ENCODE measurements at places on chromosomes 5 and 9.
A peak's percentile ranks its signal among the peaks of the same experiment; 100 is the strongest.

DNA sequence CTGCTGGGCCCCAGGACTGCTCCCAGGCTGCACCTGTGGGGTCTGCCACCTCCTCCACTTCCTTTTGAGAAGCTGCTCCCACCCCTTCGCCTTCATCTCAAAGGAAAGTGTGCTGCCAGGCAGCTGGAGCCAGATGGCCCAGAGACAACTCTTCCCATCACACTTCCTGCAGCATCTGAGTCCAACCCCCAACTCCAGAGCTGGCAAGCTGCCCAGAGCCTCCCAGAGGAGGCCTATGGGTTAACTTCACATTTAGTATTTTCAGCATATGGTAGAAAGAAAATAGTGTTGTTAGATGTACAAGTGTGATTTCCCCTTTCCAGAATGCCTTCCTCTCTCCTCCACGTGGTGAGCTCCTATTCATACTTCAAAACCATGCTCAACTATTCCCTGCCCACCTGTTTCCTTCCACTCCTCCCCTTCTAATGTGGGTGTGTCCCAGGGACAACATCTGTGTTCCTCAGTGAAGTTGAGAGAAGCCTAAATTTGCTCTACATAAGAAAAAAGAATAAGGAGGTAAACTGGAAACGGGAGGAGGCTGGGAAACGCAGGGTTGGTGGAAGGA lies 38.6 kb upstream of the KCNMB1 start:
- no peak for DNase-seq

DNA sequence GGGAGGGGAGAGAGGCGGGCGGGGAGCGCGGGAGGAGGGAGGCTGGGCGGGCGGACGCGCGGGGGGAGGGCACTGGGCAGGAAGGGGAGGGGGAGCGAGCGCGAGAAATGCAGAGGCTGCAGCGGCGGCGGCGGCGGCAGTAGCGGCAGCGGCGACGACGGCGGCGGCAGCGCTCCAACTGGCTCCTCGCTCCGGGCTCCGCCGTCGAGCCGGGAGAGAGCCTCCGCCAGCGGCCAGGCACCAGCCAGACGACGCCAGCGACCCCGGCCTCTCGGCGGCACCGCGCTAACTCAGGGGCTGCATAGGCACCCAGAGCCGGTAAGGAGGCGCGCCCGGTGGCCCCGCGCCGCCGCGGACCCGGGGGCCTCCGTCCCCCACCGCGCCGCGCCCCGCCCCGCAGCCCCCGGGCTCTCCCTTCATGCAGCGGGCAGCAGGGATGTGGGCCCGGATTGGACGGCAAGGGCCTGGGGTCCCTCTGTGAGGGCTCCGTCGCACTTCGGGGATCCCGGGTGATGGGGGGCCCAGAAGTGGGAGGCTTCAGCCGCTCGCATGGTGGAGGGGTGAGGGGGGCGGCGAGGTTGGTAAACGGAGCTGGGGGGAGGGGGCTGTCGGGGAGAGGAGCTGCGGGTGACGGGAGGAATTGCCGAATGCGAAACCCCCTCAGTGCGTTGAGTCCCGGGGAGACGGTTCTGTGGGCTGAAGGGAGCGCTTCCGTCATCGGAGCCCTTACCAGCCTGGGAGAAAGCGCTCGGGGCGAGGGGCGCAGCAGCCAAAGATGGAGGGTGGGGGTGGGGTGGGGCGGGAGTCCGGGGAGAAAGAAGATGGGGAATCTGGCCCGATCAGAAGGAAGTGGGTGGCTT lies at the start of gene BASP1:
TSS of gene BASP1 (plus strand) at position 139 of the 860 bp plus-strand sequence. CDS start 57,586 bp downstream, outside the sequence.
- peak; percentile 49 for DNase-seq

- DNase-seq: no peak
Measured at GRCh38 chr9:73065439-73065838, 86.2 kb upstream of the ANXA1 start.

- DNase-seq: no peak
Measured at GRCh38 chr9:37953775-37954437, 50.0 kb upstream of the SLC25A51 start.

DNA sequence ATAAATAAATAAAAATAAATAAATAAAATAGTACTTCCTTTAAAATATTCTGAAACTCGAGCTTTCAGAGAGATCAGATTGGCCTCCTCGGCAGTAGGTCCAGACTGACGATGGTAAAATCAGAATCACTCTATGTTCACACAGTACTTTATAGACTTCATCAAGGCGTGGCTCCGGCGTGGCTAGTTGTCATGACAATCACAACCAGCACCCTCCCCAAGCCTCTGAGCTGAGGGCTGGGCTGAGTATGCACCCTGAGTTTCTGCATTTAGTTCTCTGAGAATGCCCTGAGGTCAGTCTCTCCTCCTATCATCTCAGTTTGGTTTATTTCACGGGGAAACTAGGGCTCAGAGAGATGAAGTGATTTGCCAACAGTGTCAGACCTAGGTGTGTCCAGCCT lies 43.3 kb upstream of the BARHL1 start:
- no peak for DNase-seq

DNA sequence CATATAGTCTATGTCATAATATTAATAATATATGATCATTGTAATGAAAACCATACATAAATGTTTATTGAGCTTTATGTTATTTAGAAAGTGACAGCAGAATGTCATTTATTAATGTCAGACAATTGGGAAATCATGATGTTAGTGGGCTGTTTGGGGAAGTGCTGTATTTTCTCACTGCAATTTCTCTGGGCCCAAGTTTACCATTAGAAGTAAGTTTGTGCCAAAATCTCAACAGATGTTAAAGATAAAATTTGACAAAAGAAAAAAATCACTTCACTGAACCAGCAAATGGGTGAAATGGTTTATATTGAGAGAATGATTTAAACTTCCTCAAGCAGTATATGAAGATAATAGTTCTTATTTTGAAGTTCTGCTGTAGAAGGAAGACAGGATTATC lies 433.2 kb upstream of the SMARCA2 start:
- DNase-seq: no peak

DNA sequence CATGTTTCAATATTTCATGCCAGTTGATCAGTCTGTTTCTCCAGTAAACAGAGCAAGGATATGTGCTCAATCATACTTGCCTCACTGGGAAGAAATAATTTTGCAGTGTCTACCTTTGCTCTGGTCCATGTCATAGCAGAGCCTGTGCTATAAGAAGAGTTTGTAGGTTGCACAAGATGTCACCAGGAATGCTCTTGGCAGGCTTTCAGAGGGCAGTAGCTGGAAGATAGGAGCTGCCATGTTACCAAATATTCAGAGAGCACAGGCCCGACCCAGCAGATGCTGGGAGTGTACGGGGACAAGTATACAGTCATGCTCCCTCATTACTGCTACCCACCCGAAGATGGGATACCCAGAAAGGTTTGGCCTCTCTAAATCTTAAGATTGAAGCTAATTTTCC lies 102.7 kb downstream of the UGCG start:
- no peak for DNase-seq

DNA sequence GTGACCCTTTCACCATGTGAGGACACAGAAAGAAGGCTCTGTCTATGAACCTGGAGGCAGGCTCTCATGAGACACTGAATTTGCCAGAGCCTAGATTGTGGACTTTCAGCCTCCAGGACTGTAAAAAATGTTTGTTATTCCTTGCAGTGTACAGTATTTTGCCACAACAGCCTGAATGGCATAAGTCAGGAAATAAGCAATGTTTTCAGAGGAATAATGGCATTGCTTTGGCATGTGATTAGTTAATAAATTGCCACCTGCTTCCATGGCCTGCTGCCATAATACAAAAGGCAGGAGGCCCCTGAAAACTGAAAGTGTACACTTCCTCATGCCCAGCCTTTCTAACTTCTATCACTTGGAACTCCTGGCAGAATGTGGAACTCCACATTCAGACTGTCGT lies 408.1 kb downstream of the GADD45G start:
- no peak for DNase-seq

DNA sequence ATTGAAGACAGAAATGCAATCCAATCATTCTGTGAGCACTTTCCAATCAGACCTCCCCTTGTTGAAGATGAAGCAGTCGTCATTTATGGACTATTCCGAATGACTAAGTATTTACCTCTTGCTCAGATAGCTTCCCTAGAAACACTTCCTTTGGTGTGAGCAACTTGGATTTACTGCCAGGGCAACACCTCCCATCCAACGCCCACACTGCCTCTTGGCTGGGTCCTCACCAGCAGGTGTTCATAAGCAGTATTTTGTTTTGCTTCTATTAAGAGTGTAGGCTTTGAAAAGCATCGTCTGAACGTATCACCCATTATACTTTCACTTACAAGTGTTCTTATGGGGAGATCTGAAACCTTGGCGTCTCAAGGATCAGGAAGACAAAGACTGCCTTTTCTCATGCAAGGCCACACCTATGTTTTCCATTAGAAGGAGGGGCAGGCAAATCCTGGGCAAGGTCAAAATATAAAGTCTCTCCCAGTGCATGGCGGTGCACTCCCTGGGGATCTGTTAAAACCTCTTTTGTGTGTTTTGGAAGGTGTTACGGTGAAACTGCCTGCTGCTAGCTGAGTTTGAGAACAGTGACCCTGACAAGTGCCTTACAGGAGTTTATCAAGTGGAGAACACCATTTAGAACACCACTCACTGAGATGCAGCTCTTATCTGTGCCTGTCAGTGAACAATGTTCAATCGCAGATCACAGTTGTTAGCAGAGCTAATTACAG lies 10.6 kb upstream of the MARCHF3 start:
- DNase-seq: no peak

DNA sequence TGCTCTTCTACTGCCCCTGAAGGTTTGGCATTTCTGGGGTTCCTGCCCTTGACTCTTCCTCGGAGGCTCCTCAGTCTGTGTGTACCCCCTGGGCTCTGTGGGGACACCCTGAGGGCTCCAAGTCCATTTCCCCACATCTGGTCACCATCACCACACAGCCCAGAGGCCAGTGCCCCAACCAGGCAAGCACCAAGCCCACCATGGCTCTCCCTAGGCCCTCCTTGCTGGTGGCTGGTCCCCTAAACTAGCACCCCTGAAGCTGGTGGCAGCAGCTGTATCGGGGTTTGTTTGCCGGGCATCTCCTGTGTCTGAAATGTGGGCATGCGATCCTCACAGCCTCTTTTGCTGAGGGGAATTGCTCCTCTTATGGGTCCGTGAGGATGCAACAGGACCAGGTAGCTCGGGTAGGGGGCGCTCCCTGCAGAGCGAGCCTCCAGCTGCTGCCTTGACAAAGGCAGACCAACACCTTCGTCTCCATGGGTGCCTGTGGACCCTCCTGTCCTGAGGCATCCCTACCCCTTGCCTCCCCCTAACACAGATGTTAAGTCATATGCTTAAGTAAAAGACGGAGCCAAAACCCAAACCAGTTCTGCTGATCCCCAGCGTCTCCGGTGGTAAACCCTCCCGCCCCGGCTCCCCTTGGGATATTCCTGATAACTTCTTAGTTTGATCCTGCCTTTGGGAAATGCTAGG lies 138.9 kb upstream of the IRX4 start:
- no peak for DNase-seq

- DNase-seq: no peak
Measured at GRCh38 chr5:72648480-72648879, 141.3 kb upstream of the ZNF366 start.

- DNase-seq: peak; percentile 39
Measured at GRCh38 chr5:137075163-137075970, 423.8 kb downstream of the SPOCK1 start.

DNA sequence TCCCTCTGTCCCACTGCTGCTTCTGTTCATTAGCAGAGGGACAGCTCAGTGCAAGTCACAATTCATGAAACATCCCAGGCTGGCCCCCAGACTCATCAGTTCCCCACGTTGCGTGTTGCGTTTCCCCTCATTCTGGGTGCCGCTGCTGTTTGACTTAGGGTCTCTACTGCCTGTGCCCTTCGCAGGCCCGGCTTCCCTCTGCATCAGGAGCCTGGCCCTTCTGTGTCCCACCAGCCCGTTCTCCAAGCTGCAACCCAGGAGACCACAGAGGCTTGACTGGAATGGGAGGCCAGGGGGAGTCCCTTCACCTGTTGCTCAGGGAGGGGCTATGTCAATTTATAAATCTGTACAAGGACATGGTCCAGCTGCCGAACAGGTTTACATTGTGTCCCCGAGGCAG lies 53.9 kb upstream of the SUSD3 start:
- DNase-seq: no peak

DNA sequence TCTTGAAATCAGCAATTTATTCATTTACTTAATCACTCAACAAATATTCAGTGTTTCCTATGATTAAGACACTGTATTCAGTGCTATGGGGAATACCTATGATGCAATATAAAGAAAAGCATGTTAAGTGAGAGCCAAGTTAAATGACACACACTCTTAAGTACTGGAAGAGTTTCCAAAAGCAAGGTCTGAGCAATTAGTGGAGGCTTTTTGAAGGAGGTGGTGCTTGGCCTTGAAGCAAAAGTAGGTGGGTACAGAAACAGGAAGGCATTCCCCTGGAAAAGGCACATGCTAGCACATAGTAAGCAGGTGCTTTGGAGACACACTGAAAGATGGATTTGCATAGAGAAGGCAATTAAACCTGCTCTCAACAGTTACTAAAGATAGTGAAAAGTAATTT lies 4.0 kb downstream of the TSLP start:
- no peak for DNase-seq

GRCh38 chr5:16547200-16547842 lies 69.5 kb downstream of the RETREG1 start:
- DNase-seq: no peak

DNA sequence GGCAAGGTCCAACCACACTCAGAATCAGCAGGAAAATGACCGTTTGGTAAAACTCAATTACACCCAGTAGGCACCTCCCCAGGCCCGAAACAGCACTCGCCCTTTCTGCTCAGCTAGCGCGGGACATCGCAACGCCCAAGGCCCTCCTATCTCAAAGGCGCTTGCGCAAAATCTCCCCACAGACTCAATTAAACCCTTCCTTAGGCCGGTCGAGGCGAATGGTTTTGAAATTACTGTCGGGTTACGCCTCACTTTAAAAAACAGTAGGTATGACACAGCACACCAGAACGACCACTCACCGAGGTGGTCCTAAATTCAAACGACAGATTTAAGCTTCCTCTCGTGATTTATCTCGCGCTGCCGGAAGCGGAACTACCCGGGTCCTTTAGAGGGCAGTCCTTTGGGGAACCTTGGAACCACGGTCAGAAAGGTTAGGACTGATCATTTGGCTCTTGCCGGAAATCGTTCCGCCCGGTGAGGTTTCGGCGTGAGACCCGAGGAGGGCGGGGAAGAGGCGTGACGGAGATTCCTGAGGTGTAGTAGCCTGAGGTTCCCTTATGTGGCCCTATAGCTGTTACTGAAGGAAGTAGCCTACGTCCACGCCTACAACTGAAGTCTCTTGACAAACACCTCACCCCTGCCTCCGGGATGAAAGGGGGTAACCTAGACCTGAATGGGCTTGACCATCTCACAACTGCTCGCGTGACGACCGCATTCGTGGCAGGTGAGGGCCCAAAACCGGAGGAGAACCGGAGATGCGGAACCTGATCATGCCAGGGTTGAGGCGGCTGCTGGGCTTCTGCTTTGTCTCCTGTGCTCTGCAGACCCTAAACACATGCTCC lies at the start of the genes GIN1 and PPIP5K2:
TSS of gene GIN1 (minus strand) at position 374 of the 842 bp plus-strand sequence. CDS start 11,431 bp downstream, outside the sequence.
TSS of gene PPIP5K2 (plus strand) at position 537 of the 842 bp plus-strand sequence. CDS start 9,289 bp downstream, outside the sequence.
- peak; percentile 98 for DNase-seq

DNA sequence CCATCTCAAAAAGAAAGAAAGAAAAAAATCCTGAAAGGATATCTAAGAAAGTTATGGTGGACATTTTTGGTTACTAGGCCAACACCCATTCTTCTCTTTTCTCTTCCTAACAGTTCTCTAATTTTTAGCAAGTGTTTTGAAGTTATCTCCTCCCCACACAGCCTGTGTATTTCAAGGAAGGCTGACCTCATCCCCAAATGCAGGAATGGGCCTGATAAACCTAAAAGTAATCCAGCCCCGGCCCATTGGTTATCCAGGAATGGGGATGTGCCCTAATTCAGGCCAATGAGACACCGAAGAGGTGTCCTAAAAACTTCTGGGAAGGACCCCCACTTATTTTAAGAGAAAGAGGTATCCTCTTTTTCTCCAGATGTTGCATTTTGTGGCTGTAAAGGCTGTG lies 46.6 kb downstream of the F2R start:
- no peak for DNase-seq

- DNase-seq: no peak
Measured at GRCh38 chr5:114191441-114191840, 170.4 kb upstream of the KCNN2 start.

Data from liver (tissue), 10 donors.